Putamen (tissue), 1 donor: ENCODE measurements at places on chromosomes 2 and 18.
A peak's percentile ranks its signal among the peaks of the same experiment; 100 is the strongest.

GRCh38 chr2:138112536-138112935, 148.3 kb downstream of the HNMT start:
- DNase-seq: no peak

DNA sequence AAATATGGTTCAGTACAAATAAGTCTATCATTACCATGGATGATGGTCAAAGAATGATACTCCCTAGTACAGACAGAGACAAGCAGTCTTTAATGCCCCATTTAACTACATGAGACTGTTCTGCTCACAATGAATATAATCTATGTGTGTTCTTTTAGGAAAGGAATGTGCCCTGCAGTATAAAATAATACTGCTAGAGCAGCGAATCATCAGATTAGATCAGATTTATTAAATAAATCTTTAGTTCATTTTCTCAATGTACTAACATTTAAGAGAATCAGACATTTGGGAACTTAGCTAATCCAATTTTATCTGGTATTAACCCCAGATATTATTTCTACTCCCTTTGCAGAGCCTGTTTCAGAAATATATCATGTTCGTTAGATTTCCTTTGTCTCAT, 272.0 kb upstream of the GCFC2 start:
- no peak for DNase-seq

- DNase-seq: no peak
These were observed 3.3 kb upstream of the TANC1 start for GRCh38 chr2:158965107-158965506.

DNA sequence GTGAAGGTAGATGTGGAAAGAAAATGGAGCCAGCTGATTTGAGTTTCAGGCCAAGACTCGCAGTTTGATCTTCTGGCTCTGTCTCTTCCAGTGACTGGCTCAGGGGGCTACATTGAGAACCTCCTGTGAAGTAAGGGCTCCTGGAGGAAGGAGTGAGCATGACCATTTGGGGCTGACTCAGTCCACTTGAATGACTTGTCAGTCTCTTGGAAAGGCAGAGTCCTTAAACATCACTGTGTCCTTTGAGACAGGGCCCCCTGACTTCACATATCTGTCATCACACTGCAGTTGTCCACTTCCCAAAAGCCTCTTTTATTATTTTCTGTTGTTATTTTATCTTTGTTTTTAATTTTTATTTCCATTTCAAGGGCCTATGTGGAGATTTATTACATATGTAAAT, 204.6 kb upstream of the APCDD1 start:
- no peak for DNase-seq

- no peak for DNase-seq
These were observed 21.0 kb upstream of the STAT4 start for GRCh38 chr2:191171708-191172355.

GRCh38 chr2:44548221-44549098, 186.7 kb downstream of the CAMKMT start:
- DNase-seq: no peak

DNA sequence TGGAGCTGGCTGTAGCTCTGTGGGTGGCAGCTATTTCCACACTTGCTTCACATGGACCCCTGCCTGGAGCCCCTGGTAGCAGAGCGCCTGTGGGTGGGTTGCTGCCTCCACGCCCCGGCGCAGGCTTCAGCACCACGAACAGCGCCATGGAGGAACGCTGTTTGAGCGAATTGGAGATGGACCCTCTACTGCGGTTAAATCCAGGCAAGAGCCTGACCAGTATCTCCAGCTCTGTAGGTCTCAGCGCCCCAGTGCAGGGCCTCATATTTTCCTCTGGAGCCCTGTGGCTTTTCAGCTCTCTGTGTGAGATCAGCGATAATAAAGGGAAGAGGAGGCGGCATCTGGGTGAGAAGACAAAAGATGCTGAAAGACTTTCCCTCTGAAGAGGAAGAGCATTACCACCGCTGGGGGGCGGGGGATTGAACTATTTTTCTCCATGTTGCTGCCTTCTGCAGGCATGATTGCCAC, 12.0 kb downstream of the ONECUT2 start:
- peak; percentile 63 for DNase-seq
